ENCODE measurements at places on chromosomes 6 and 20.

- DNase-seq = peak; percentile 6
These were observed 28.7 kb downstream of the SMPDL3A start for GRCh38 chr6:122817766-122818165.

DNA sequence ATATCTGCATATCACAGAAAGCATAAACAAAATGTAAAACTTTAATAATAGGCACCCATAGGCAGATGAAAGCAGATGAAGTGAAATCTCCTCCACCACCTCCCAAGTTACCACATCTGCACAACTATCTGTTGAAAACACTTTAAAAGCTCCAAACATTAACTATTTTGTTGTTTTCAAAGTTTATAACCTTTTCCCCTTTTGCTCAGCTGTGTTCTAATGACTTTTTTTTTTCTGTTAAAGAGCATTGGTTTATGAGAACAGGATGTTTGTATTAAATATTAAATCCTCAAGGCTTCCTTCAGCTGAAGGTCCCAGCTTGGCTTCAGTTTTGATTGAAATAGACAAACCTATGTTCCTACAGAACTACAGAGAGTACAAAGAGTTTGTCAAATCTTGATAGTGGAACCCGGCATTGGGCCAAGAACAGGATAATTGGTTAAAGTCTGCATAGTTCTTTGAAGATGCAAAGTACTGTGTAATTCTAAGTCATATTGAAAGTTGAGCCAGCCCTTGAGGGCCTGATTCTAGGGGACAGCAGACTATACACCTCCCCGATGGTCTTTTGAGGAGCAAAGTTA is 255.1 kb upstream of the JAG1 start:
- no peak for DNase-seq

DNA sequence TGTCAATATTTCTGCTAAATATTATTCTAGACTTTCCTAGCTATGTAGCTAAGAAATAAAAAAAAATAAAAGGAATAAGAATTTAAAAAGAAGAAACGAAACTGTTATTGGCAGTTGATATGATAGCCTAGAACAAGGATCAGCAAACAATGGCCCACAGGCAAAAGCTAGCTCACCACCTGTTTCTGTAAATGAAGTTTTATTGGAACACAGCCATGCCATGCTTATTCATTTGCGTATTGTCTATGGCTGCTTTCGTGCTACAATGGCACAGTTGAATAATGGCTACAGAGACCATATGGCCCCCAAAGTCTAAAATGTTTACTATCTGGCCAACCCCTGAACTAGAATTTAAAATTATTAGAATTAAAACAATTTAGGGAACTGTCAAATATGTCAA is 952.6 kb upstream of the MAP3K7 start:
- no peak for DNase-seq

DNA sequence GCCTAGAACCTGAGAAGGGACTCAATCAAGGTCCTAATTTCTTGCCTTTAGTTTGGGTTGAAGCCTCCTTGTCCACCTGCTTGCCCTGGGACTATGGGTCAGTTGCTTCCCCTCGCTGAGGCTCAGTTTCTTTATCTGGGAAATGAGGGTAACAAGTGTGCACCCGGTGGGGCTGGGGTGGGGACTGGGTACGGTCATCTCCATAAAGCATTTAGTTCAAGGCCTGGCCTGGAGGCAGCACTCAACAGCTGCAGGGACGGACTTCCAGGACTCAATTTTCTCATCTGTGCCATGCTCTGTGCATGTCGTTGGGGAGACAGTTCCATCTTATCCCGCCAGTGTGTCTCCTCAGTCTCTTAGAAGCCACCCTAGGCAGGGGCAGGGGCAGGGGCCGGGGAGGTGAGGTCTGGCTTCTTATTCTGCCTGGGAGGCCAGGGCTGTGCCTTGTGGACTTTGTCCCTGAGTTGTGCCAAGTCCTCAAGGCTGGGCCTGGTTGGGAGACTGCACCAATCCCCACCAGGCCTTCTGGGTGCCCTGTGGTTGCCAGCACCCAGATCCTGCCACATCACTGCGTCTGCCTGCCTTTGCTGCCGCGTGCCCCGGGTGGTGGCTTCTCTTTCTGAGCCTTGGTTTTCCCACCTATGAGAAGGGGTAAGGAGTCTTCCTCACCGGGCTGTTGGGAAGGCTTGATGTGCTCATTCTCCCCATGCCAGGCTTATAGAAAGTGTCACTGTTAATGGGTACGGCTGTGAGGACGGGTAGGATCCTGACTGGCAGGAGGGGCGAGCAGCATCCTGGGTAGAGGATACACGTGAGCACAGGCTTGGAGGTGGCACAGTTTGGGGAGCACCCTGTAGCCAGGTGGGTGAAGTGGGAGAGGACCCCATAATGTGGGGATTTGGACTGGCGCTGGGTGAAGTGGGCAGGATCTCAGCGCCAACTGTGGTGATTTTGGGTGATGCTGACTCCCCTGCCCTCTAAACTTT is 8.6 kb downstream of the SRC start:
- no peak for DNase-seq

- DNase-seq = no peak
These were observed 168.2 kb upstream of the PMEPA1 start for GRCh38 chr20:57877995-57878394.
